CD8-positive, alpha-beta T cell (primary cell): ENCODE measurements at places on chromosomes 7 and 10.

GRCh38 chr10:102796407-102797176, 40.6 kb downstream of the CYP17A1 start:
- DNase-seq: peak; percentile 54

DNA sequence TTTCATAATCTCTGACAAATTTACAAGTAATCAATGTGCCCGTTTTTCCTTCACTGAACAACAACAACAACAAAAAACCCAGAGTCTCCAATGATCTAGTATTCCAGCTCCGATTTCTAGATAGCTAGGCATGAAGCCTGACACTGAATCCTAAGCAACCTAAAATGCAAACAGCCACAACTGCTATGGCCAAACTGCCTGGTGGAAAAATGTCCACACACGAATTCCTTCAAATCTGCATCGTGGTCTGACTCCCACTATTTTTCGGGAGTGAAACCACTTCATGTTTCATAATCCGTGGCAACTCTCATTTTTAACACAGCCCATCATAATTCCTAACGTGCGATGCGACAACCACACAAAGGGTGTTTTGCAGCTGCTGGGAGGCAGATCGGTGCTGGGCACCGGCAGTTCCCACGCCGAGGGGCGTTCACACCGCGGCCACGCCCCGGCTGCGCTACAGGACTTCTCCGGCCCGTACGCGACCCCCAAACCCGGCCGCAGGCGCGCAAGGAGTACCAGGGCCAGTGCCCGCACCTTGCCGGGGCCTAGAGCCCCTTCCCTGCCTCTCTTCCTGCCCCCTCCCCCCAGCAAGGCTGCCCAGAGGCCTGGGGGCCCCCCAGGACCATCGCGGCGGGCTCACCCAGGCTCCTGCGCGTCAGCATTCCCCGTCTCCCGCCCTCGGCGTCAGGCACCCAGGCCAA, 814 bp downstream of the RUFY2 start:
- DNase-seq: no peak

DNA sequence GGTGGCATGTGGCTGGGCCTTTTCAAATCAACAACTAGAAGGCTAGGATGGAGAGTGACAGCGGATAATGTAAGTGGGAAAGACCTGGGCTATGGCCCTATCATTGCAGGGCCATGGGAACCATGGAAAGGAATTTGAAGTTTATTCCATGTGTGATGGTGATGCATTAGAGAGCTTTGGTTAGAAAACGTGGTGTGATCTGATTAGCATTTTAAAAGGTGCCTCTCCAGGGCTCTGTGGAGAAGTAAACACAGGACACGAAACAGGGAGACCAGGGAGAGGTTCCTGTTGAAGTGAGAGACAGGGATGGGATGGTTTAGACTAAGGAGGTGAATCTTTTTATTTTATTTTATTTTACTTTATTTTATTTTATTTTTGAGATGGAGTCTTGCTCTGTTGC, 749.5 kb downstream of the GATA3 start:
- no peak for DNase-seq

GRCh38 chr10:47346581-47347302, 1.4 kb upstream of the RBP3 start:
- no peak for DNase-seq

GRCh38 chr10:79101560-79102497, 33.1 kb downstream of the ZMIZ1 start:
- no peak for DNase-seq
